ENCODE measurements at places on chromosomes 2 and 18. TPM values are rescaled to one million over a fixed set of nuclear protein-coding genes. Genes with fewer than 3 reads are reported as not detected.

The FEV gene
- total RNA-seq = not detected

The TMEM131 gene
- total RNA-seq = 14.9 TPM

The OTX1 gene
- 4.7 TPM for total RNA-seq

The ST8SIA3 gene
- total RNA-seq = not detected

The SPC25 gene
- total RNA-seq = 20.3 TPM

The CCL20 gene
- total RNA-seq = 7.7 TPM

The LRATD1 gene
- total RNA-seq = 0.02 TPM

The UNC80 gene
- not detected for total RNA-seq

The ITGB6 gene
- 1.3 TPM for total RNA-seq

The MSH2 gene
- total RNA-seq = 53.2 TPM

The POTEJ gene
- total RNA-seq = not detected

The PLCD4 gene
- total RNA-seq = 0.59 TPM

The MYO7B gene
- 0.19 TPM for total RNA-seq

All from A549 treated with CORT108297 at 1 μM for 4 hours (cell line).